ENCODE measurements at places on chromosomes 16 and 17.

DNA sequence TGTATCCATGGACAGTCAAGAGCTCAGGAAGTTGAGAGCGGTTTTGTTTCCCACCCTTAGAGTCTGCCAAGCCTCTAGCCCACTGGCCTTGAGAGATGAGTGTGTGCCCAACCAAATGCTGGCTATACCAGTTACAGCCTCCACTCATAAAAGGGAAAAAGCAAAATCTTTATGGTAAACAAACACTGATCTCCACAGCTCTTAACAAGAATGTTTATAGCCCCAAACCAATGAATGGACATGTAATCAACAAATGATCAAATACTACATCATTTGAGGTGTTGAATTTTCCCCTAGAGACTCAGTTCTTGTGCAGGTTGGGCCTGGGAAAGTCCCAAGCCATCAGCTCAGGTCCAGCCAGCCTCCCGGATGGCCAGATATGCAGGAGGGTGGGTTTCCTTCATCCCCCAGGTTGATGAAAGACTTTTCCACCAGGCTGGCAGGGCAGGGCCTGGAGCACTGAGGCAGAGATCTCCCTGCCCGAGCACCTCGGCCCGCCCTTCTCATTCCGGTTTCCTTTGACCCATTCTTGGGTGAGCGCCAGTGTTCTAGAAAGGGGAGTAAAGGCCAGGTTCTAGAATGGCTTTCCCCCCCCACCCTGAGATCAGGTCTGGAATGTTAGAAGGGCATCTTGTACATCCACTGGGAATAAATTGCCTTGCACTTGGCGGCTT, 3.9 kb upstream of the EFTUD2 start:
- ATAC-seq: no peak

GRCh38 chr17:20098314-20098713, 89.2 kb downstream of the SPECC1 start:
- no peak for ATAC-seq

GRCh38 chr17:12035673-12036072, 15.0 kb downstream of the MAP2K4 start:
- no peak for ATAC-seq

DNA sequence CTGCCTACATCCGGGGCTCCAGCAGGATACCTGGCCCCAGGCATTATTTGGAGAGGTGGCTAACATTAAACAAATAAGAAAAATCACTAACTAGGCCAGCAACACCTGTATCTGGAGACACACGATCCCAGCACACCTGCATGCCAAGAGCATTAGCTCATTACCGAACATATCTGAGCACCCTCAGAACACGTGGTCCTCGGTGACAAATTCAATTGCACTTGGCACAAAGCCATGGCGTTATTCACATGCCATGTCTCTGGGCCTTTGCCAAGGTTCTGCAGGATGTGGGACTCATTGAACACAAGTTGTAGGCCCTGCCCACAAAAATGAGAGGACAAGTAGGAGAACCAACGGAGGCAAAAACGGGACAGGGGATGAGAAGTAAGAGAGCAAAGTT, 552.3 kb downstream of the TOX3 start:
- no peak for ATAC-seq

GRCh38 chr16:69924777-69925191, 26.4 kb upstream of the CLEC18A start:
- peak; percentile 73 for ATAC-seq

- ATAC-seq: no peak
These were observed 49.0 kb upstream of the ZCCHC14 start for GRCh38 chr16:87541872-87542234.

DNA sequence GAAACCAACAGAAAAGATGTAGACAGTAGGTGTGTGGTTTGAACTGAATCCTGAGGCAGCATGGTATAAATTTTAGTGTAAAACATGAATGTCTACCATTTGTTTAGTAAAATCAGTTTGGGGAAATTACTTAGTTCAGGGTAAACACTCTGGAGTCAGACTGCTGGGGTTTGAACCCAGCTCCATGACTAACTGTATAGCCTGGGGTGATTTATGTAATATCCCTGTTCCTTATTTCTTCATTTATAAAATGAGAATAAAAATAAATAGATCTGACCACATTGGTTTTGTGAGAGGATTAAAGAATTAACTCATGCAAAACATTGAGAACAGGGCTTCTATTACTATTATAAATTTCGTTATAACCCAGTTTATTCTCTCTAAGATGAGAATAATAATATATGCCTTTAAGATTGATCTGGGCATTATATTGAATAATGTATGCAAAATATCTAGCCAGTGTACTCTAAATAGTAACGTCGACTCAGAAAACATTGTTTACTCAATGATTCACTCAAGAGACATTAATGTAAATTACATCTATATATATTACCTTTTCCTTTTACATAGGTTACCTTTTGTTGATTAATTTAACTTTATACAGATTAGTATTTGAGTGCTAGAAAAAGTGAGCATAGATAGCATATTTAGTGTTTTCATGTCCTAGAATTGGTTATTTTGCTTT, 120.6 kb upstream of the KCNJ16 start:
- no peak for ATAC-seq

DNA sequence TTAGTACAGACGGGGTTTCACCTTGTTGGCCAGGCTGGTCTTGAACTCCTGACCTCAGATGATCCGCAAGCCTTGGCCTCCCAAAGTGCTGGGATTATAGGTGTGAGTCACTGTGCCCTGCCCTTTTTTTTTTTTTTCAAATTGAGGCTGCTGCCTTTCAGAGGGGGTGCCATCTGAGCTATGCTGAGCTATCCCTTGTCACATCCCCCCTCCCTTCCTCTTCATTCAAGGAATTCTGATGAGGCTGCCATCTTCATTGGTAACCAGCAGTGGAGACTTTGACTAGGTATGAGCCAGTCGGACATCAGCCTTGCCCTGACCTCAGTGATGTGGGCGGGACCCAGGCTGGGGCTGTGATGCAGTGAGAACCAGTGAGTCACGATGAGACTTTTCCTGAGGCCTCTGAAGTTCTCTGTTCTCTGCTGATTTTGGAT, 24.4 kb upstream of the GPT2 start:
- no peak for ATAC-seq

GRCh38 chr17:67884741-67885140, 59.4 kb downstream of the BPTF start:
- no peak for ATAC-seq

DNA sequence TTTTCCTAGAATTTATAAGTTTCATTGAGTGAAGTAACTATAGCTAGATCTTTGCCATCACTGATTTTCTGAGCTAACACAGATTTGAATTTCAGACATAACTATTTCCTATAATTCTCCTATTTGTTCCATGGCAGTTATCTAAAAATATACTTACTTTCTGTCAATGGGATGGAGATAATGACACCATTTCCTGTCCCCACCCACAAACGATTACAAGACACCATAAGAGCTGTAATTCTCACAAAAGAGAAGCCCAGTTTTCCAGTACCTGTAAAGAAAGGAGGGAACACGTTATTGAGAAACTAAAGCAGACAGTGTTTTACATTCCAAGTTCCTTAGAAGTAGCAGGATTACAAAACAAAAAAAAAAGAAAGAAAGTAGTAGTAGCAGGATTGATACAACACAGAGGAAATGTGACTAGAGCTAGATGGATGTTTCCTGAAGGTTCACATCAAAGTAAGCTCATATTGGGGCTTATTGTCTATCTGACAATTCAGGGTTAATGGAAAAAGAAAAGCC, 110.9 kb upstream of the TOB1 start:
- ATAC-seq: no peak

DNA sequence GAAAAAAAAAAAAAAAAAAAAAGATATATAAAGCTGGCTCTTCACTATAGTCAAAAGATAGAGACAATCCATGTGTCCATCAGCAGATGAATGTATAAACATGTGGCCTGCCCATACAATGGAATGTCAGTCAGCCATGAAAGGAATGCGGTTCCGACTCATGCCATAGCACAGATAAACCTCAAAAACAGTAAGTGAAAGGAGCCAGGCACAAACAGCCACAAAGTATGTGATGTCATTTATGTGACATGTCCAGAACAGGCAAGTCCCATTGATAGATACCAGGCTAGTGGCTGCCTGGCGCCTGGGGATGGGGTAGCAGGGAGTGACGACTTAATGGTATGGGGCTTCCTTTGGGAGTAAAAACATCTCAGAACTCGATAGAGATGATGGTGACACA, 155.7 kb downstream of the CMIP start:
- no peak for ATAC-seq

- no peak for ATAC-seq
These were observed 42.0 kb upstream of the KSR1 start for GRCh38 chr17:27414271-27414670.
